ENCODE measurements at places on chromosomes 1 and 21. TPM values are rescaled to one million over a fixed set of nuclear protein-coding genes. Genes with fewer than 3 reads are reported as not detected.

GRCh38 chr1:69305621-69306020 is 262.1 kb upstream of the LRRC7 start:
- no peak for DNase-seq

DNA sequence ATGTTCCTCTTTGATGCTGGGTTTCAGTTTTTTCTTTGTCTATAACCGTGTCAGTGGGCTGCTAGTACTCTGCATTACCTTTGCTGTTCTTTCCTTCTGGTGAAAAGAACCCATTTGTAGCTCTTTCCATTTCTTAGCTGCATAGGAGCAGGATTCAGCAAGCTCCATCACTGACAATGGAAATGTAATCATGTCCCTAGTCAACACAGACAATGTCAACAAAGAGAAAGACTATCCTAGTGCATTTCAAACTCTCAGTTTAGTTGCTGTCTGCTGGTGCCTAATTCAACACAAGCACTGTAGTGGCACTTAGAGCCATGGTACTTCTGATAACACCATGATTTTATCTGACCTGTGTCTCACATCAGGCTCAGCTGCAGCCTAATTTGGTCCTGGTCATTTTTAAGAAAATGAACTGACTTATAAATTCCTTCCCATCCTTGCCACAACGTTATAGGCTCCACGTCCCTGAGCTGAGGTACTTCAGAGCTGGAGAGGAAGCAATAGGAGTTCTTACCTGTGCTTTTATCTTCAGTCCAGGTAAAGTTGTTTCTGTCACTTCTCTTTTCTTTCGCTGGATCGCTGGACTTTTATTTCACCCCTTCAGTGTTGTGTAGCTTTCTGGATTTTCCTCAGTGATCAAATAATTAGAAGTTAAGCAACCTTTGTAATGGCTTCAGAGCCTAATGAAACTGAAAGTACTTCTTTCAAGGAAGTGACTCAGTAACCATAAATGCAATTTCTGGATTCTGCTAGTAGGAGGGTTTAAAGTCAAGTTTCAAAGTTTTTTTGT is at the start of gene GBP3:
GBP3 (minus strand) TSS at position 700 of the 793 bp plus-strand sequence. CDS start 2,145 bp downstream, outside the sequence.
- DNase-seq, result peak; percentile 8

- DNase-seq, result no peak
These were observed at the start of gene WNT2B for GRCh38 chr1:112508278-112509004. Gene WNT2B, plus strand, starts transcription at chr1:112508965. Its CDS starts 298 bp downstream, at chr1:112509263.

GRCh38 chr1:46491443-46492268 is 2.0 kb downstream of the DMBX1 start:
- peak; percentile 14 for DNase-seq

DNA sequence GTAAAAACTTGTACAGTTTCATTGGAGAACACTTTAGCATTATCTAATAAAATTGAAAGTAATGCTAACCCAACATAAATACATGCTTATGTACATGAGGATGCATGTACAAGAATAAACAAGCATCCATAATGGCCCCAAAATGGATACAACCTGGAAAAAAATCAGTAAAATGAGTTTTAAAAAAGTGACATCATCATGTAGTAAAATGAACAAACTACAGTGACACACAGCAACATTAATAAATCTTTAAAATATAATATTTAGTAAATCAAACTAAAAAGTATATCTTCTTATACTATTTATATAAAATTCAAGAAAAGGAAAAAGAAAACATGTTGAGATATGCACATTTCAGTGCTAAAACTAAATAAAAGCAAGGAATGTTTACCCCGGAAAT is 140.5 kb downstream of the CLEC20A start:
- DNase-seq, result no peak

- DNase-seq, result no peak
These were observed 91.5 kb downstream of the KIF14 start for GRCh38 chr1:200528858-200529606.

DNA sequence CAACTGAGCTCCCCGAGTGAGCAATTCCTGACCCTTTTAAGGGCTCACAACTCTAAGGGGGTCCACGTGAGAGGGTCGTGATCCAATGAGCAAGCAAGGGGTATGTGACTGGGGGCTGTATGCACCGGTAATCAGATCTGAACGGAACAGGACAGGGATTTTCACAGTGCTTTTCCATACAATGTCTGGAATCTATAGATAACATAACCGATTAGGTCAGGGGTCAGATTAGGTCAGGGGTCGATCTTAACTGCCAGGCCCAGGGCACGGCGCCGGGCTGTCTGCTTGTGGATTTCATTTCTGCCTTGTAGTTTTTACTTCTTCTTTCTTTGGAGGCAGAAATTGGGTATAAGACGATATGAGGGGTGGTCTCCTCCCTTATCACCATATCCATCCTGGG is 30.7 kb upstream of the OPRD1 start:
- no peak for DNase-seq

GRCh38 chr1:113439277-113439670 is 49.0 kb downstream of the MAGI3 start:
- DNase-seq, result no peak

GRCh38 chr21:46610018-46610701 is 5.3 kb upstream of the S100B start:
- no peak for DNase-seq

- DNase-seq, result peak; percentile 56
These were observed 24.2 kb upstream of the C1orf174 start for GRCh38 chr1:3924186-3924824.

DNA sequence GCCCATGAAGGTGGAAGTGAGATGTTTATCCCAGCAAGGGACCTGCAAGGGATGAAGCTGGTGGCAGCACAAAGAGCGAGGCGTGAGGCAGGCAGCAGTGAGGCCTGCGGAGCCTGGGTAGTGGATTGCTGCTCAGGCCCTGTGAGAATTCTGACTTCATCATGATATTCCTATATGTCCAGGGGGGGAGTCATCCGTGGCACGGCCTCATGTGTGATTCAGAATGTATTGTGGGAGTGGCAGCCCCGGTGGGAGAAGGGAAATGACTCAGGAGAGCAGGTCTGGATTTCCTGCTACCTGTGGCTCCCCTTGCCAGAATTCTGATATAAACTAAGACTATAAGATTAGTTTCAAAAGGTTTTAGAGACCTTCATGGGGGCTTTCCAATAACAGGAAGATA is 240.9 kb downstream of the CAMTA1 start:
- no peak for DNase-seq

- no peak for DNase-seq
These were observed 15.2 kb downstream of the SYNJ1 start for GRCh38 chr21:32712641-32713040.

DNA sequence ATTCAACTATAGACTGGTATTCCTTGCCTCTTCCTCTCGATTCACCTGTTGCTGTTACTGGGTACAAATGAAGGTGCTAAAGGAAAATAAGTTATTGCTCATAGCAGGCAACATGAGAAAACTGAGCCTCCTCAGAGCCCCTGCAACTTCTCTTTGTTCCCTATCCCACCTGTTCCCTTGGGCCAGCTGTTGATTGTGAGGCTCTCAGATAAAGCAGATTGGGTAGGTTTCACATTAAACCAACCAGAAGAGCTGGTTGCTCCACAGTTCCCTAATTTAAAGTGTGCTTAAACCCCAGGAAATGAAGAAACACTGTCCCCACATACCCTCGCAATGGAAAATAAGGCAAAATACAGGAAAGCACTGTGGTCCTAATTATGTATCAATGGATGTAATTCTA is 4.8 kb downstream of the DEDD start:
- DNase-seq, result no peak

DNA sequence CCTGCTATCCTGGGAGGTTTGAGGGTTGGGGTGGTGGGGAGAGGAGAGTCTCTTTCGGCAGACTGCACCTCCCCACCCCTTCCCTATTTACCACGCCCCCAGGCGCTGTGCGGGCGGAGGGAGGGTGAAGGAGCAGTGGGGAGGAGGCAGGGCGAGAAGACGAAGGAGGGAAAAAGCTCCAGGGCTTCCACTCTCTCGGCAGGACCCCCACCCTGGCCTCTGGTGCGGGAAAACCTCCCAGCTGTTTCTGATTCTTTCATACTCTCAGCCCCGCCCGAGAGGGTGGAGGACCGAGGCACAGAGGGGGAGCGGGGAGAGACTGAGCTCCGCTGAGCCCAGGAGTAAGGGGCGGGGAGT is 866 bp upstream of the WNT2B start:
- DNase-seq, result peak; percentile 44

GRCh38 chr1:27773826-27774445 is 917 bp downstream of the STX12 start:
- DNase-seq, result peak; percentile 26

GRCh38 chr1:153617663-153618062 is 1.5 kb upstream of the S100A14 start:
- peak; percentile 76 for DNase-seq

DNA sequence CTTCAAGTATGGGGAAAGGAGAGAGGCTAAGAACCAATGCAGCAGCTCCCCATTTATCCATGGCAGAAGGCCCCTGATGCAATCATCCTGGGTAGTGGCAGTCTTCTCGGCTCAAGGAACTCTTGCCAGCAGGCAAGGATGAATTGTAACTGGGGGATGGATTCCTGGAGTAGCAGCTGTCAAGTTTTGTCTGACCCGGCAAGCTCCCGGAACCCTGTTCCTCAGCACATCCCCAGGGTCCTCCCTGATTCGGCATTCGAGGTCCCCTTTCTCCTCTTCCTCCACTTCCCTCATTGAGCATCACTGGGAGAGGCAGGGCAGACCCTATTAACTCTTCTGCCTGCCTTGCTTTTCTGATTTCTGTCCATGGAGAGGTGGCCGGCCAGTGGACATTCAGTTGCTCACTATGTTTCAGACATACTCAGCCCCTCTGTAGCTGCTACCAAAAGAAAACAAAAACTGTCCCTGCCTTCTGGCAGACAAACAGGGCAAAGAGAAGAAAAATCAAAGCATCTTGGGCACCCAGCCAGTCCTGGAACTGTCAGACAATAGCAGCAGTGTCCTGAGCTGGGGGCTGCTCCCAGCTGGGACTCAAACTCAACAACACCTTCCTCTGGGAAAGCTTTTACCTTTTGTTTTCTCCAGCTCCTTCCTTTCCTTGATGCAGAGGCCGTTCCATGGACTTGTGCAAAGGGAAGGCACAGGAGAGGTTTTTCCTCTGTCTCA is 5.6 kb upstream of the PTCH2 start:
- no peak for DNase-seq

- DNase-seq, result no peak
These were observed 631.4 kb downstream of the SMYD3 start for GRCh38 chr1:245875581-245876261.

GRCh38 chr1:43821471-43821870 is 112.1 kb upstream of the ARTN start:
- no peak for DNase-seq

- peak; percentile 38 for DNase-seq
These were observed 30.0 kb downstream of the XCL2 start for GRCh38 chr1:168513656-168514404.

GRCh38 chr21:42851812-42852665 is 27.3 kb downstream of the WDR4 start:
- no peak for DNase-seq

The SYNC gene
- 71.8 TPM for total RNA-seq

The ANGPTL3 gene
- total RNA-seq, result not detected

The RIPPLY3 gene
- total RNA-seq, result 0.72 TPM

The ILDR2 gene
- total RNA-seq, result 6.7 TPM

The RAB3B gene
- 0.51 TPM for total RNA-seq

The TSPAN1 gene
- total RNA-seq, result 5.3 TPM

The GCSAML gene
- total RNA-seq, result 0.72 TPM

The PRKAB2 gene
- total RNA-seq, result 45.5 TPM

The LRRC38 gene
- 14.0 TPM for total RNA-seq

Data from tongue (tissue), 3 donors.